ENCODE measurements at places on chromosomes 6 and 20.

- no peak for DNase-seq
Measured at GRCh38 chr20:37521061-37521771, at the start of gene NNAT. Gene NNAT, plus strand, starts transcription at chr20:37521250. Its CDS starts 82 bp downstream, at chr20:37521332.

DNA sequence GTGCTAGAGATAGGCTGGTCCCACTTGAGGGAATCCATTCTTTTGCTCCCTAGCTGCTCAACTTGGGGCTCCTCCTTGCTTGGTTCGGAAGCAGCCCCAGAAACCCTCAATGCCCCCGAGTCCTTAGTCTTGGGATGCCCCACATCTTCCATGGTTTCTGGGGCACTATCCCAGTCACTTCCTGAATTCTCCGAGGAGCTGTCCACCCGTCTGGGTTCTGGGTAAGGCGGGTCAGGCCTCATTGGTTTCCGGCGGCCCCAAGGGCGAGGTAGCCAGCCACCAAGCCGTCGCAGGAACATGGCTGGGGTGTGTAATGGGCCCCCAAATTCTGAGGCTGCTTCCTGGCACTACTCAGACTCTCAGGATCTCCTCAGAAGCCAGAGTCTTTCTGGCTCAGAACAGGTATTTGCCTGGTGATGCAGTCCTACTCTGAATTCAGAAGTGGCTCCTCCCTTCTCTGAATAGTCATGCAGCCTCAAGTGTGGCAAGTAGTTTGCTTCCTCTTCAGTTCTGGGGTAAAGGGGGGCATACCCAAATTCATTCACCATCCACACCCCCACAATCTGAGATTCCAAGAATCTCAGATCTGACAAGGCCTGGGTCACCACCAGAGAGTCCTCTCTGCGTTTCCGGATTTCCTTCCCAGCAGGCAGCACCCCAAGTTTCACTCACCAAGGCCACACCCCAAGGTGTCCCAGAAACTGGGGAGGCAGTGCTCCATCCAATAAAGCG lies 763 bp downstream of the C6orf47 start:
- DNase-seq, result peak; percentile 37

DNA sequence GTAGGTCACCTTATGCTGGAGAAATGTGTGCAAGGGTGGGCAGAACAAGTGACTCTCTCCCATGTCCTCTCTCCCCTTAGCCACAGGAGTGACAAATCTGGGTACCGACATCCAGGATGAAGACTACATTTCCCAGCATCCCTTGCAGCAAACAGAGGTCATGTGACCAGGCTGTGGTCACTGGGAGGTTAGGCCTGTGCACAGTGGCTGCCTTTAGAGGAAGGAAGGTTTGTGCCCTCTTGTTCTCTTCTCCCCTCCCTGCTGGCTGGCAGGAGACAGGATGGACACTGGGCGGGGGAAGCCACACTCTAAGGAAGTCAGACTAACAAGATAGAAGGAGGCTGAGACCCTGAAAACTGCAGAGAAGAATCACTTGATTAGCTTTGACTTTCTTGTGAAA lies 360.2 kb downstream of the PREX1 start:
- DNase-seq, result peak; percentile 34

DNA sequence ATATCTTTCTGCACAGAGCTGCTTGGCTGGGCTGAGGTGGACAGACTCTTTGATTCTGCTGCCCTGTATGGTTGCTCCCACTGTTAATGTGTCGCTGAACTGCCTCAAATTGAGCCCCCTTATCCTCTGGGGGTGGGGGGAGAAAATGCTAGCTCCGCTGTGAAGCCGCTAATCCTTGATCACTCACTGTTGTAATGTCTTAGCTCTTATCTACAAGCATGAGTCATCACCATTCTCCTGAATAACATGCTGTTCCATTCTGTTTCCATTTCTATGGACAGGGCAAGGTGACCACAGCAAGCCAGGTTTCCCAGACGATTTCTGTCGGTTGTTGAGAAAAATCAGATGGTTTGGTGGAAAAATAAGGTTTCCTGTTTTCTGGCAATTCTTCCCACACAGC lies 218.4 kb upstream of the GGTLC1 start:
- no peak for DNase-seq

GRCh38 chr20:5463007-5463686 lies 146.4 kb upstream of the PROKR2 start:
- no peak for DNase-seq

GRCh38 chr6:14274546-14275492 lies 157.2 kb downstream of the CD83 start:
- DNase-seq, result no peak

GRCh38 chr20:59660471-59660870 lies 56.1 kb downstream of the PHACTR3 start:
- no peak for DNase-seq

DNA sequence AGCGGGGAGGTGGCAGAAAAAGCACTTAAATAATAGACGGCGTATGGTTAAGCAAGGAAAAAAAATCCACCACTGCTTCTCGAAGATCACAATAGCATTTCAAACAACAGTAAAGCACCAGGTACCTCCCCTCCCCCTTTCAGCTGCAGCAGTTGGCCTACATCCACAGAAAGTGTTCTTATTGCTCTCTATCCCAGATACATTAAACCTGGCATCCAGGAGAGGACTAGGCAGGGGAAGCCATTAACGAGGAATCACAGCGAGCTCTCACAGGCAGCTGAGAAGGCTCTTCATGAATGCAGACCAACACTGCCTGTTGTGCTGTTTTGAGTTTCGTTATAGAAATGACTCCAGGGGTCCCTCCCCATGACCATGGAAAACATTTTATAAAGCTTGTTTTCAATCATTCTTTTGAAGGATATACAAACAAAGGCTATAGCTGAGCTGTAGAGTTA lies 11.8 kb downstream of the FYN start:
- no peak for DNase-seq

- no peak for DNase-seq
Measured at GRCh38 chr20:41198443-41198842, 61.1 kb downstream of the PLCG1 start.

DNA sequence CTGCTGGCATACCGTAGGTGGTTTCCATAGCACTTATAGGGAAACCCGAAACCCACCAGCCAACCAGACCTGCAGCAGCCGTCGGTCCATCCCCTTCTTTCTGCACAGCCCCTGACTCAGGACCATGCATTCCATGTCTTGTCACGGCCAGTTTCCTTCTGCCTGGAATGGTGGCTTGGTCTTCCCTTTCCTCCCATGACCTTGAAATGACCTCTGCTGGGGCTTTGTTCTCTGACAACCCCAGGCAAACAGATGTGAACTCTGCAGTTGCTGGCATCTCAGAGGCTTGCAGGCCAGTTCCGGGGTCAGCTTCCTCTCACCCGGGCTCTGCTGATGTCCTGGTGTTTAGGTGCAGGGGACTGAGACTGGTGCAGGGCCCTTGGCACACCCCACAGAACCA lies 250.8 kb downstream of the SMOC2 start:
- DNase-seq, result no peak

GRCh38 chr20:41029150-41029901 lies 704 bp downstream of the TOP1 start:
- DNase-seq, result peak; percentile 54

DNA sequence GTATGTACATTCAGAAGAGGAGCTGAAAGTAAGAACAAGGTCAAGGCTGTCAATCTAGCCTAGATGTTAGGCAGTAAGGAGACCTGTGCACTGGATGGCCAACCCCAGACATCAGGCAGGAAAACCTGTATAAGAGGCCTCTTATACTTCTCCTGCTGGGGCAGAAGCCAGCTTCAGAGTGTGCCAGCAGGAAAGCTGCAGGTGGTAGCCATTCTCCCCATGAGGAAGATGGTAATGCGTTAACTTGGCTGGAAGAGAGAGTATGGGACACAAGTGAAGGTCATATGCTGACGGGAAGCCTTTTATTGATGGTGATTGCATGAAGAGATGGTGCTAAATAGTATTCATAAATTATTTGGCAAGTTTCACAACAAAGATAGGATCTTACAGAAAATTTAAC lies 20.6 kb downstream of the NHLRC1 start:
- DNase-seq, result no peak

DNA sequence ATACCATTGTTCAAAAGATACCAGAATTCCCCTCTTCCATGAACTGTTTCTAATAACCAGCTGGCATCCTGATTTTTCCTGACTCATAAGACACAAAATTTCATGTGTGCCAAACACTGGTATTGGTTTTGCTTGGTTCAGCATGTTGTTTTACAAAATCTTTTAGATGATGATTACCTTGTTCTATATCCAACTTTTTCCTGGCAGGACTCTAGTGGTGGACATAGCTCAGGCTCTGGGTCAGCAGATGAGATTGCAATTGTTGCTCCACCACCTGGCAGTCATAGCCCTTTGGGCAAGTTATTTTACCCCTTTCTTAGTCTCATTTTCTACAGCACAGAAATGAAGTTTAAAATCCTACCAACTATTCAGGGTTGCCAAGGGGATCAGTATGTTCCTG lies 6.2 kb downstream of the TRIM38 start:
- DNase-seq, result no peak

DNA sequence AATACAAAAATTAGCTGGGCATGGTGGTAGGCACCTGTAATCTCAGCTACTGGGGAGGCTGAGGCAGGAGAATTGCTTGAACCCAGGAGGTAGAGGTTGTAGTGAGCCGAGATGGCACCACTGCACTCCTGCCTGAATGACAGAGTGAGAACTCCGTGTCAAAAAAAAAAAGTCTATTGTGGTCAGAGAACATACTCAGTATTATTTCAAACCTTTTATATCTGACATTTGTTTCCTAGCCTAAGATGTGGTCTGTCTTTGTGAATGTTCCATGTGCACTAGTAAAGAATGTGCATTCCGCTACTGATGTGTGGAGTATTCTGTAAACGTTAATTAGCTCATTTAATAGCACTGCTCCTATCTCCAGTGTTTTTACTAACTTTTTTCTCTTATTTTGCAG lies 11.7 kb downstream of the RAB22A start:
- no peak for DNase-seq

DNA sequence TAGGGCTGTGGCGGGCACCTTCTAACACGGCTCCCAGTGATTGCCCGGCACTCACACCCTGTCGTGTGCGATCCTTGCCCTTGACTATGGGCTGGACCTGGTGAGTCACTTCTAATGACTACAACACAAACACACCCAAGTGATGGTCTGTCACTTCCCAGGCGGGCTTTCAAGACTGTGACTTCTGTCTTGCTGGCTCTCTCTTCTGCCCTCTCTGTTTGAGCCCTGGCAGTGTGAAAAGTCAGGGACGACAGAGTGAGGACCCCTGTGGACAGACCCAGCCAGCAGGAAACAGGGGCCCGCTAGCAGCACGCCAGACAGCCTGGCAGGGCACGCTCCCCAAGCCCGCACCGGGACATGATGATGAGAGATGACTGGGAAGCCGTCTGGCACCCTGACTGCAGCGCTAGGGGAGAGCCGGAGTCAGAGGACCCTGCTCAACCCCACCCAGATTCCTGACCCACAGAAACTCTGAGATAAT lies 43.0 kb downstream of the KIF16B start:
- no peak for DNase-seq

GRCh38 chr6:89727501-89727900 lies 89.0 kb upstream of the LYRM2 start:
- no peak for DNase-seq

- no peak for DNase-seq
Measured at GRCh38 chr6:42025845-42026243, 24.5 kb upstream of the TAF8 start.

DNA sequence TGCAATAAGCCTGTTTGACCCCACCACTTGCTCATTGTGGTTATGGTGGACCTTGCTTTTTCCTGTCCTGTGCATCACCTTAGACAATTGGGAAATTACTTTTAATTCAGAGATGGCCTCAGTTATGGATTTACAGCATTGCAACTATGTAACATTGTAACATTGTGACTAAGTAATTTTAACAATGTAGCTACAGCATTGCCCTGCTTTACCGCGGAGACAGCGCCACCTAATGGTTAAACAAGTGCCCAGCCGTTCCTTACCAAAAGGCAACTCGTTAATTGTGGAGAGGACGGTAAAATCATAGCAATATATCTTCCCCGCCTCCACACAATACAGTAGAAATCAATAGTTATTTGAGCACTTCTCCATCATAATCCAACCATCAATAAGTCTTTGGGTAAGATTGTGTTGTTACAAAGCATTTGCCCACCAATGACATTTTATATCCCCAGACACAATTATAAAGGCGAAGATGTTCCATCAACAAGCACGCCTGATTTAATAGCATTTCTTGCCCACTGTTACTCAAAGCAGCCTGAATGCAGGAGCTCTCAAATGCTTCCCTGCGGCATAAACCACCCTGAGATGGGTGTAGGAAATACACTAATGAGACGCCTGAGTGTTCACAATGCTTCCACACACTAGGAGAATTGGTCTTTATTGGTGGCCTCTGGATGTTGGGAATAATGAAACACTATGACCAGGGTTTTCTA lies 93.7 kb downstream of the PROKR2 start:
- DNase-seq, result peak; percentile 44

DNA sequence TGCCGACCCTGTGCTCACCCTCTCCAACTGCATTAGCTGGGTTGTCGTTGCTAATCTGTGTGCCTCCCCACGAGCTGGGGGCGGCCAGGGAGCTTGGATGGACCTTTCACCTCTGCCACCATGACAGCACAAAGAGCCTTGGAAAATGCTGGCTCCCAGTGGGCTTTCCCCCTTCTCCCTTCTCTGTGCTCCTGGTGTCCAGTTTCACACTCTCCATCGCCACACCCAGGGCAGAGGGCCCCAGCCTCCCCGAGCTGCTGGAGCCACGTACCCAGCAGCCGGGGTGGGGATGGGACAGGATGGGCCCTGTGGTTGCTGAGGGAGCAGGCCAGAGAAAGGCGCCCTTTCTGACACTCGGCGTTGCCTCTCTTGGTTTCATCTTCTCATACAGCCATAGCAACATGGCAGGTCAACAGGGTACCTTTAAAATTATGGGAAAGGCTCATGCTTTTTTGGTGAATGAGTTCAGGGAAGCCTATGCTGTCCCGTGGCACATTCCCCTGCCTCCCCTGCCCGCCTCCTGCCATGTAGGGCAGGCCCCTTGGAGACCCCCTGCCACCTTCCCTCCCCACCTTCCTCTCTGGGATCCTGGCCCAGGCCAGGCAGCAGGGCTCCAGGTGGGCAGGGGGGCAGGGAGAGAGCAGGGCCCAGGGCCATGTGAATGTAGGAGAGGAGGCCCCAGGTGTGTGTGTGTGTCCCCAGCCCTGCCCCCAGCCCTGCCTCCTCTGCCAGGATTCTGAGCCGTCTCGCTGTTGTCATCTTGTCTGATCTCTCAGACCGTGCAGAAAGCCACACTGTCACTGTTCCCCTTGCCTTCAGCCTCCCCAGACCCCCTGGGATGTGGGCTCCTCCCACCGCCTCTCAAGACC lies 85.2 kb upstream of the CCDC167 start:
- no peak for DNase-seq

DNA sequence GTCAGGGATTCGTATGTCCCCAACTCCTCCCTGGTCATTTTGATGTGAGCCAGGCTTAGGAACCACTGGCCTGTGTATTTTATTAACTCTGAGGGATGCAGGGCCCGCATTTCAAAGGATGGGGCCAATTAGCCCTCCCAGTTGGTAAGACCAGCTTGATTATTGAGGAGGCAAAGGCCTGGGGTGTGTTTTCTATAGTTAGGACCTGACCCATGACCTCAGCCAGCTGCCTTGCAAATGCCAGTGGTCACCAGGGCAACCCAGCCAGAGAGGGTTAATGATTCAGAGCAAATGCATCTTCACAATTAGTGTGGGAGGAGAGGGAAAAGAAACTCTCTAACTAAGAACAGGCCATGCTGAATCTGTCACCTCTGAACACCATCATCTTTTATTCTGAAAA lies 835.4 kb downstream of the MAFB start:
- no peak for DNase-seq

GRCh38 chr6:26105109-26105730 lies 18.0 kb downstream of the HFE start:
- no peak for DNase-seq

- DNase-seq, result no peak
Measured at GRCh38 chr6:149979293-149979692, 15.6 kb downstream of the ULBP1 start.
